Dermis microvascular lymphatic vessel endothelial cell (primary cell): ENCODE measurements at places on chromosomes 3 and 15. TPM values are rescaled to one million over a fixed set of nuclear protein-coding genes. Genes with fewer than 3 reads are reported as not detected.

- DNase-seq = no peak
Observed at GRCh38 chr15:53458736-53459135, 300.7 kb downstream of the WDR72 start.

DNA sequence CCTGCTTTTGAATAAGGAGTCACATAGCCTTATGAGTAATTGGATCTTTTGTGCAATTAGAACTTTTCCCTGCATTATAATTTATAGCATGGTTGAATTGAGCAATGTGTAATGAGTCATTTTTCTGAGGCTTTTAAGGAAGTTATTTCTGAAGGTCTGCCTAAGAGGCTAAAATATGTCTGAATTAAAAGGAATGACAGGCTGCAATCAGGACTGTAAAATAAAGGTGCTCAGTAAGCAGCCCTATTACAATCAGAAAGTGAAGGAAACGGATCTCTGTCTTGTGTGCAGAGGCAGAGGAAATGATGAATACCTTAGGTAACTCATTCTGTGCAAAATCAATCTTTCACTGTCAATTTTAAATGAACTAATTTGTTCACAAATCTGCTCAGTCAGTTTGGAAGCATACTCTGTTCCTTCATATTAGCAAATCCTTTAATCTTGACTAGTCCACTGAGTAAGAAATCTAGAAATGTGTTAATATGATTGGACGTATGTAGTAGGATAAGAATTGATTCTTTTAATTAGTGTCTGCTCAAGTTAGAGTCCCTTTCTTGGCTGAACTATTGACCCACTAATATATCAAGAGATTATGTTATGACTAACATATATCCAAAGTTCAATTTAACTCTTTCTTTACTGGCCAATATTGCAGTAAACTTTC lies 290.1 kb downstream of the ZIC1 start:
- DNase-seq = no peak

- DNase-seq = no peak
Observed at GRCh38 chr3:160935413-160936095, 169.6 kb downstream of the B3GALNT1 start.

DNA sequence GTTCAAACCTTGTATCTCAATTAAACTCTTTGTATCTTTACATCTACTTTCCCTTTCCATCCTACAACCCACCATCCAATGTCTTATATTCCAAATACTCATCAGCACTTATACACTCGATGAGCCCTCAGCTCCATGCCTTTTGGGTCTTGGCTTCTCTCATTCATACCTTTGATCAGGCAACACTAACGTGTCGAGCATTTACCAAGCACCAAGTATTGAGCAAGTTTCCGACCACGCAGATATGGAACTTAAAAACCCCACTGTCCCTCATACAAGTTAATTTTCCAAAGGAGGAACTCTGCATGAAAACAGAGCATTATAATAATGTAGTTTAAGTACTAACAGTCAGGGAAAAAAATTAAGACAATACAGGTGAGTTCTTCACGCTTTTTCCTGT lies 102.8 kb downstream of the IL1RAP start:
- no peak for DNase-seq

DNA sequence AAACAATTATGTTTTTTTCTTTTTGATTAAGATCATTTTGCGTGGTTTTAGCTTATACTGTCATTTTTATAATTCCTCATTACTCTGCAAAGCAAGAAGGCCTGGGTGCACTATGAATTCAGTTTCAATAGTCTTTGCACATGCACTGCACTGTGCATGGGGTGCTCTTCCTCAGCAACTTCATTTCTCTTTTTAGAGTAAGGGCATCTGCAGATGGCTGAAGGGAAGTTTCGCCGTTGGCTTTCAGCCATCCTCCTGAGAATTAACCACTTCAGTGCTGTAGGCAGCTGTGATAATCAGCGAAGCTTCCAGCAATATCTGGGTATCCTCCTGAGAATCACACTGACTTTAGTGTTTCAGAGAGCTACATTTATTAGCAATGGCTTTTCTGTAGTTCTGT lies 284.8 kb downstream of the GBE1 start:
- no peak for DNase-seq

DNA sequence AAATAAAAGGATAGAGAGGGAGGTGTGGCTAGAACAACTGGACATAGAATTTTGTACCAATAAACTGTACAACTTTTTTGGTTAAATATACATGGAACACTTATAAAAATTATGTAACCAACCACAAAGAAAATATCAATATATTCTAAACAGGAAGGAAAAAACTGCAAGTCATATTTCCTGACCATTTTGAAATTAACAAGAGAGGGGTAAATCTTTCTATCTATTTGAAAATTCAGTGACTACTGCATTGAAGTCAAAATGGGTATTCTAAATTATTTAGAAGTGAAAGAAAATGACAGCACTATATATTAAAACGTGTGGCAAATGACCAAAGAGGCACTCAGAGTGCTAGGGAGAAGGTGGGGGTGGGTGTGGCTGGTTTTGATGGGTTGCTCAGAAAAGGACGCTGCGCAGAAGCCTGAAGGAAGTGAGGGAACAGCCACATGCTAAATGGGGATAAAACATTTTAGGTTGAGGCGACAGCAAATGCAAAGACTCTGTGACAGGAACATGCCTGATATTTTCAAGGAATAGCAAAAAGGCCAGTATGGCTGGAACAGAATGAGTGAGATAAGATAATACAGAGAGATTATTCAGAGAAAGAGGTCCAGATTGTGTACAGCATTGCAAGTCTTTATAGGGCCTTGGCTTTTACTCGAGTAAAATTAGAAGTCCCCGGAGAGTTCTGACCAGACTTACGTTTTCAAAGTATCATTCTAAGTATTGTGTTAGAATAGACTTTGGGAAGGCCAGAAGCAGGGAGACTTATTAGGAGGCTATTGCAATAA lies 41.1 kb downstream of the ERICH6 start:
- no peak for DNase-seq

DNA sequence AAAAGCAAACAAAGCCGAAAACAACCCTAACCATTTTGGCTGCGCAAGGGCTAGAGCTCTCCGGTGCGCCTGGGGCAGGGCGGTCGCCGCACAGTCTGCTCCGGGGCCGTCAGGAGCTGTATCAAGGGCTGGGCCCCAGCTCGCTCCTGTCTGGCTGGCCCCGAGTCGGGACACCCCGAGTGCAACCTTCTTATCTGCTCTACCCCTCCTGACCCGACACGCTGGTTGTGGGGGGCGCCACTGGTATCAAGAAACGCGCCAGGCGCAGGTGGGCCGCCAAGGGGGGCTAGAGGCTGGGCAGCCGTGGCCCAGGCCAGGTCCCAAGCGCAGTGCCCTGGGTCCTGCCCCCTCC lies 36.0 kb downstream of the NR2F2 start:
- no peak for DNase-seq

DNA sequence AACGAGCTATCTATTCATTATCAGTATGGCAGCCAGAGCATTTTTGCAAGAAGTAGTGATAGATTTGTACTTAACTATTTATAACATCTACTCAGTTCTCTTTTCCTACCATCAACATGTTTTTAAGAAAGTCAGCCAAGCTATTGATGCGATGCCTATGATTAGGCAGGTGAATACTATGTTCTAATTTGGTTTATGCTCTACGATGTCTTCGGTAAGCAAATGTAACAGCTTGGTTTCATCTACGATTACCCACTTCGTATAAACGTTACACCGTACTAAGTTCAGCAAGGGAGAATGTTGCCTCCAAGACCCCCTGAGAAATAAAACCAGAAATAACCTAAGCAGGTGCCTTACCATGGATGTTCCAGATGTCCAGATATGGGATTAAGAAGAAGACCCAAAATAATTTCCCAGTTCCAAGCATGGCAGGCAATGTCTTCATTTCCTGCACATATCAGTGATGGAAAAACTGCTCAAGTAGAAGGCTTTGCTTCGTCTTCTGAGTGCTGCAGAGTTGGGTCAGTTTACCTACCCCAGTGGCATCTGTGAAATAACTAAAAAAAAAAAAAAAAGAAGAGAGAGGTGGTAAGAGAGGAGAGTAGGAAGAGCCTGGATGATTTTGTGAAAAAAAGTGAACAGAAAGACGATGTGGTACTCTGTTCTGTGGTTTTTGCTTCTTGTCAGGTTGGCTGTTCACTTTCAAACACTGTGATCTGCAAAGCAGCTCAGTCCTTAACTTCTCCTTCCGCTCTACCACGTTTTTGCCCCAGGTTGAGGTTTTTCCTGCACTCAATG lies at the start of gene BTLA:
BTLA (minus strand) TSS at position 559 of the 798 bp plus-strand sequence; CDS start at position 445, 114 bp downstream.
- no peak for DNase-seq

GRCh38 chr3:172877011-172877410 lies 126.5 kb downstream of the ECT2 start:
- DNase-seq = peak; percentile 64

DNA sequence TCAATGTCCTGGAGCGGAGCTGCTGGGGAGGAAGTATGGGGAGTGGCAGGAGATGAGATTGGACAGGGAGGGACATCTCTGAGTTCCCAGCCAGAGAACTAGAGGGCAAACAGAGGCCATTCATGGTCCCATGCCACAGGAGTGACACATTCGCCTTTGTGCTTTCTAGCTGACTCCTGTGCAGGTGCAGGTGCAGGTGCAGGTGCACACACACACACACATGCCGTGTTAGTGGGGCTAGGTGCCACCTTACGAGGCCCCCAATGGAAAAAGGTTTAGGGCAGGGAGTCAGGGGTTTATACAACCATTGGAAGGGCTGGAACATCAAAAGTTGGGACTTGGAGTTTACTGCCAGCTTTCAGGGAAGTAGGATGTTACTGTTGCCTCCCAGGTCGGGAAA lies 52.0 kb downstream of the TPRA1 start:
- no peak for DNase-seq

GRCh38 chr3:160660902-160661301 lies 16.1 kb upstream of the ARL14 start:
- DNase-seq = no peak

- no peak for DNase-seq
Observed at GRCh38 chr3:172320468-172320867, 127.8 kb downstream of the GHSR start.

Gene HCN4
- total RNA-seq = not detected in 2 replicates

Gene PAK6
- not detected in 2 replicates for total RNA-seq

Gene PLA2G4E
- total RNA-seq = not detected in 2 replicates

Gene GOLGA8T
- total RNA-seq = under 0.01 and 0.13 TPM in 2 replicates
